ENCODE measurements at places on chromosomes 5 and 9. TPM values are rescaled to one million over a fixed set of nuclear protein-coding genes. Genes with fewer than 3 reads are reported as not detected.

The SH3GL2 gene
- not detected for total RNA-seq

The FOXD4L3 gene
- total RNA-seq: 0.61 TPM

The SPINK1 gene
- total RNA-seq: not detected

The FOXD4 gene
- 0.67 TPM for total RNA-seq

The SYK gene
- 1.7 TPM for total RNA-seq

The PRRT1B gene
- not detected for total RNA-seq

The TCERG1 gene
- 53.8 TPM for total RNA-seq

The BAAT gene
- total RNA-seq: not detected

DNA sequence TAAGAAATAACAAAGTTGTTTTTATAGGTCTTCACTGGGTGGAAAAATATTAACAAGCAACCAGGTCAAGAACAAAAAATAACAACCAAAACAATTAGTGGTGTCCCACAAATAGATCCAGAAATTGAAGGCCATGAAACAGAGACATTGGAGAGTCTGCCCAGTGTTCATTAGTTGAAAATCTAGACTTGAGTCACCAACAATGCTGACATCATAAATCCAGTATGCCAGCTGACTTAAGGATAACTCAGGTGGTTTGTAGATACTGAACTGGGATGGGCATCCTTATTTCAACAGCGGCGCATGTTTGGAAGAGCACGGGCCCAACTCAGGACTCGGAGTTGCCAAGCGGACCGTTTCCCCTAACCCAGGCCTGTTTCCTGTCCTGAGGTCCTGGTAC, 80.7 kb upstream of the TNFAIP8 start:
- peak; percentile 80 for DNase-seq

- DNase-seq: peak; percentile 48
Observed at GRCh38 chr5:179858241-179858585, 404 bp downstream of the MRNIP start.

DNA sequence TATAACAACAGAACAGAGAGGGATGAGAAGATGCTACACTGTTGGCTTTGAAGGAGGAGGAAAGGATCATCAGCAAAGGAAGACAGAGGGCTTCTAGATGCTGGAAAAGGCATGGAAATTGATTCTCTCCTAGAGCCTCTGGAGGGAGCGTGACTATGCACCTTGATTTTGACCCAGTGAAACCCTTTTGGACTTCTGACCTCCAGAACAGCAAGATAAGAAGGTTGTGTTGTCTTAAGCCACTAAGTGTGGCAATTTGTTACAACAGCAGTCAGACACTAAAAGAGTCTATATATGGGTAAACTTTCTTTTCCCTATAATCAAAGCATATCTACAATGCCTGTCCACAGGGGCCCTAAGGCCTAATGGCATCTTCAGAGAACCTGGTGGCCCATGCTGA, 56.1 kb upstream of the MVB12B start:
- DNase-seq: no peak

- no peak for DNase-seq
Observed at GRCh38 chr9:87199278-87199677, 252.0 kb upstream of the GAS1 start.

DNA sequence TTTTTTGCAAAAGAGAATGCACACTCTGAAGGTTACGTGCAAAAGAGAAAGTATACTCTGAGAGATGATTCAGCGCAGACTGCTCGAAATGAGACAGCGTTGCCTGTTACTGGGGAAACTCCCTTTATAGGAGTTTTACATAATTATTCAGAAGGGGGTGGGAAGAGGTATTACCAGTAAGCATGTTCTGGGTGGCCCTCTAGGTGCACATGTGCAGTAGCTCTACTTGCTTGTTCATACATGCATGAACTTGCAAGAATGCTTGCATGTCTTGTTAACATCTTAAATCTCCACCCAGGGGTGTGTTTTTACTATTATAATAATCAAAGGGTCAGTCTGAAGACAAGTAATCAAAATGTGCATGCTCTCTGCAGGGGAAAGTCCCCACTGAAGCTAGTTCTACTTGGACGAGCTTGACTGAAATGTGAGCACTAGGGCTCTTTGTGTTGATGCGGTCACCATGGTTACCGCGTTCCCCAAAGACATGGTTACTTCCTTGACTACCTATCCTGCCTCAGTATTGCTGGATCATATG, 75.5 kb downstream of the SGCD start:
- no peak for DNase-seq

GRCh38 chr9:122580360-122580759, 2.8 kb downstream of the OR1L8 start:
- peak; percentile 55 for DNase-seq

DNA sequence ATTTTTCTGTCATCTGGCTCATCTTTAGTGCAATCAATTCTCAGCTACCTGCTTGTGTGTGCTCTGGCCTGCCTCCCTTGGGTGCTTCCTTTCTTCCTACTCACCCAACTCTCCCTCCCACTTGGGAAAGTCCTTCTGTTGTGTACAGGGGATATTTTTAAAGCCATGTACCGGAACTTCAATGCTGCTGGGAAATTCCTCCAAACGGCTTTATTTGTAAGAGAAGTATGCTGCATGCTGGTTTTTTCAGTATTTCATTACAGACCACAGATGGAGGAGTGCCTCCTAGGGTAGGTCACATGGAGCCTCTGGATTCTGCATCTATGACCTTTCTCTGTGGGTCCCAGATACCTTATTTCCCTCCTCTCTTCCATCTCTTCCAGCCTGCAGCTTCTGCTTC, 5.4 kb upstream of the HMHB1 start:
- peak; percentile 24 for DNase-seq

- peak; percentile 83 for DNase-seq
Observed at GRCh38 chr9:70136632-70137031, 93.0 kb downstream of the MAMDC2 start.

DNA sequence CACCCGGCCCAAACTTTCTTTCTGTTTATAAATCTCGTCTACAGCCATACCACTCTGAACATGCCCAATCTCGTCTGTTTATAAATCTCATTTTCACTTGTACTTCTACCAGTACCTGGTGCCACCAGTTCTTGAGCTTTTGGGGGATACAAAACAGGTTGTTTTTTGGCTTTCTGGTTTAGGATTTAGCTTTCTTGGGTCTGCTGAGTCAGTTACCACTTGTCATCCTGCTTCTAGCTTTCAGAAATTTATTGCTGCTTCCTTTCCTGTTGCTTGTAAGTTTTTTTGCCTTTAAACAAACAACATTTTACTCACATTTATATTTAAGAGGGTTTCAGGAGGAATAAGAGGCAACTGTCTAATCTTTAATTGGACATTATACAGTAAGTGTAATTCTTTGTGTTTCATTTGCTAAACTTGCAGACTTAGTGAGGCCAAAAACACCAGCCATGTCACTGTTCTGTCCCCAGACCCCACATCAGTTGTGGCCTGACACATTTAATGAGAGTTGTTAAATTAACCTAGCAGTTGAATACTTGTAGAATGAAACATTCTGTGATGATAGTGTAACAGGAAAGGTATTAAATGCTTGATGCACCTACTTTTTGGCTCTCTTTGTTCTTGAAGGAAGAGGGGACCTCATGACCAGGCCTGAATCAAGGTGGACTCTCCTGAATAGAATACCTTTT, 11.8 kb downstream of the NDFIP1 start:
- no peak for DNase-seq

DNA sequence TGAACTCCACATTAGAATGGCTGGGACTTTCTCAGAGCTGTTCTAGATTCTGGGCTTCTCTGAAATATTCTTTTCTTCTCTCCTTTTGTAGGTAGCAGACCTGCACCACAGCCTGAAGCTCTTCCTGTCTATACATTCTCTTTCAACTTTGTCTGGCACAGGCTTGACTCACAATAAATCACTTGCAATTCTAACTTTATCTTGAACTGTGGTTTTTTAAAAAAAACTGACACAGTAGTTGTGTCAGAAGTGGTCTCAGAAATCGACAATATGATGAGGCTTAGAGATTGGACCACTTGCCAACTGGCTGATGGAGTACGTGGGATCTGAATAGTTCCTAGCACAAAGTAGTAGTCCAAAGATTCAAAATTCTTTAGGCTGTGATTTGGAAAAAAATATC, 24.1 kb upstream of the CDH9 start:
- DNase-seq: no peak

DNA sequence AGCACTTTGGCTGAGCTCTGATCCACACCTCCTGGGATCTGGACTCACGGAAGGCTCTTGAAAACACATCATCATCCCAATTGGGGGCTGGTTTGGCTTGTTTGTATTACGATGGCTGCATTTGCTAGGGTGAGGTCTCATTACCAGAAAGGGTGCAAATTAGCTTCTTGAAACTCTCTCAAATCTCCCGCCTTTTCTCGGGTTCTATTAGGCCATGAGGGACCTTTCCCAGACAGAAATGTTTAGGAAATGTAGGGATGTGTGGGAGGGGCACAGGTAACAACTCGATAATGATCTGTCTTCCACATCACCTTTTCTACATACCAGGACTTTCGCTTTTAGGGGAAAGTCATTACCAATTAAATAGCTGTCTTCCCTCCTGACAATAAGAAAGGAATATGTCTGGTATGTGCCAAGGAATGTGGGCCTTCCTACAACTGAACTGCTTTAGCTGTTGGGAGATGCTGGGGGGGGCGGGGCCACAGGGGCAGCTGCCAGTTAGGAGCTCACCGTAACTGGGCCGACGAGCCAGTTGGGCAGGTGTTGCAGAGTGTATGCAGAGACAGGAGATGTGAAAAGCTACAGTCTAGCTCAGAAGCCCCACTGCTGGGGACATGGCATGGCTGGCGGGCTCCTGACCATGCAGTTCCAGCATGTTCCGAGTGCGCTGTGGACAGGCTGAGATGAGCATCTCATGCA, 71.2 kb downstream of the AK8 start:
- peak; percentile 25 for DNase-seq

DNA sequence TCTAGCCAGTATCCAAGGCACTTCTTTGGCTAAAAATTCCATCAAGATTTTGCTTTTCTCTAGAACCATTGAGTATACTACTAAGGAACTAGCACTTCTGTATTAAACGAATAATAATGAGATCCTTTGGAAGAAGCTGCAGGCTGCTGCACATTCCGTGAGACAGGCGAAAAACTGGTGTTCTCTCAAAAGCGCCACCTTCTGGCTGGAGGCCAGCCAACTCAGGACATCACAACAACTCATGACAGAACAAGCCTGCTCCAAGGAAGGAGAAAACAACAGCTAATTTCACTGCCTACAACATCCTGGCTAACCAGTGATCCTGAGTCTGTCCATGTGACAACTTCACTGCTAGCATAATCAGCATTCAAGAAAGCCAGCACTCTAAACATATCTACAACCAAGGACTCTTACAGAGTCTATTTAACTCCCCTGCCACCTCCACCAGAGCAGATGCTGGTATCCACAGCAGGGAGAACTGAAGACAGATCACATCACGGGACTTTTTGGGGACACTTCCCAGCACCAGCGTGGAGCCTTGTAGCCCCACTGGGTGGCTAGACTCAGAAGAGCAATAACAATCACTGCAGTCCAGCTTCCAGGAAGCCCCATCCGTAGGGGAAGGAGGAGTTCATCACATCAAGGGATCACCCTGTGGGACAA, 150.5 kb downstream of the YTHDC2 start:
- peak; percentile 39 for DNase-seq

DNA sequence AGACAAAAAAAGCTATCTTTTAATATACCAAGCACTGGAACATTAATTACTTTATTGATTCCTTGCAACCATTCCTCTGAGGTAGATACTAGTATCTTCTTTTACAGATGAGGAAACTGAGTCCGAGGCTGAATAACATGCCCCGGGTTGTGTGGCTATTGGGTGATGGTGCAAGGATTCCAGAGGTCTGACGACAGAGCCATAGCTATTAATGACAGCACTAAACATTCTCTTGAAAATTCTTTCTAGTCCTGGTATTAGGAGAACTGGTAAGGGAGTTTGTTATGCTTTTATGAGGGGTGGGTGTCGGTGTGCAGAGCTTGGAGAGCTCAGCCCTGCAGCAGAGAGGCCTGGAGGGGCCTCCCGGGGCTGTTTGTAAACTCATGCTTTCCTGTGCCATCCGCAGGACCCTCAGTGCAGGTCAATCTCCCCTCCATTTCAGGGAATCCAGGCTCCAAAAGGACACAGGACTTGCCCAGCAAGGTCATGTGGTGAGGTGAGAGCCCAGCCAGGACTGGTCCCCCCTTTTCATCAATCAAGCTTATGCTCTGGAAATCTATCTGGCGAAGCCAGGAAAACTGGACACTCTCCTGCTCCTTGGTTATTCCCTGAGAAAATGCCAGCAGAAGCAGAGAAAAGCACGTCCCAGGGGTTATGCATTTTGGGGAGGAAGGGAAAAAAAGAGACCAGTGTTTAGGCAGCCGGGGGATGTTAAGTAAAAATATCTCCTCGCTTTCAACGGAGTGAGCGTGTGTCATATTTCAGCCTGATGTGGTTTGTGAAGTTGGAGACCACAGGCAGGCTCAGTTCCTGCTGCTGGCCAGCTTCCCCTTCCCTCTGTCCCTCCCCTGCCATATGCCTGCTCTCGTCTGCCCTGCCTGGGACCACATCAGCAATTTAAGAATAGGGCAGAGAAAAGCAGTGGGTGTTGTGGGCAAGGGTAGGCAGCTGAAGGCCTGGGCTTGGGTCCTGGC, 3.7 kb downstream of the GSN start:
- DNase-seq: peak; percentile 48

GRCh38 chr9:109166771-109167601, at the start of gene FRRS1L:
Gene FRRS1L (minus strand): TSS chr9:109167249. CDS start chr9:109167138, 111 bp downstream.
- no peak for DNase-seq

DNA sequence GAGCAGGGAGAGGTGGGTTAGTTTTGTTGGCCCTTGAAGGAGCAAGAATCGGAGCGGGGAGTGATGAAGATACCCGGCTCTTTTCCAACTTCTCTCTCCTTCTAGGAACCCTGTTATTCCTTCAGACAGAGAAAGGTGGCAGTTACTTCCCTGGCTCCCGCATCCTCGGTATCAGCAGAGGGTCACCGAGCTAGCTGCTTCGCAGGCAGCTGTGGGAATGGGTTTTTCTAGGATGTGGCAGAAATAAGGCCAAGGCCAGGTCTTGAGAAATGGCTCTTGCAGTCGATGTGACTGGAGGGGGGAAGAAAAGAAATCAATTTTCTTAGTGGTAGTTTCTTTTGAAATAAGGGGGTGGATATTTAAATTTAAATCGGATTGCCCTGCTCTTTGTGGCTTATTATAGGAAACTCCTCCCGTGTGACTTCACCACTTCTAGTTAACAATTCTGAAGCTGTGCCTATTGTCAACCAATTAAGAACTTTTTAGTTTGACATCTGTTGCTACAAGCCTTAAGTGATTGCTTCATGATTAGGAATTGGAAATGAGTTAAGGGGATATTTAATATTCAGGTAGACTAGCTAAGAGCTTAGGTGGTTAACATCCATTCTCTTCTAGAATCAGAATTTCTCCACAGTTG, 1.4 kb downstream of the SAP30L start:
- no peak for DNase-seq

DNA sequence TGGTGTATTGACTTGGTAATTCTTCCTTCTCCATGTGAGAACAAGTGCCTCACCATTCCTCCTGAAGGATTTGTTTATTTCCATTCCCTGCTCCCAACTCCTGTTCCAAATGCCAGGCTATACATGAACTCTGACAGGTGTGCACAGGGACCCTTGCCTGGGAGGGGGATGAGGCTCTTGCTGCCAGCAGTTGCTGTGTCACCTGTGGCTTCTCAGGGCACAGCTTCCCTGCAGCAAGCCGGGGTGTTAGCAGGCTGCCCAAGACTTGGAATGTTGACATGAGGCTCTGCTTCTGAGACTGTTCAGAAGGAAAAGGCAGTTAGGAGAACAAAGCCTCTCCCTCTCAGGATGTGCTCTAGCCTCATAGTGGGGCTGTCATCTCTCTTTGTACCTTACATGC, 131.3 kb downstream of the DOCK2 start:
- DNase-seq: no peak
